ENCODE measurements at places on chromosomes 11 and 22.

- DNase-seq = no peak
Observed at GRCh38 chr22:20621162-20621561, 113.8 kb downstream of the MED15 start.

GRCh38 chr11:26276798-26277424 is 55.0 kb upstream of the ANO3 start:
- DNase-seq = peak; percentile 41

GRCh38 chr11:102527684-102528083 is 2.9 kb downstream of the MMP7 start:
- no peak for DNase-seq

DNA sequence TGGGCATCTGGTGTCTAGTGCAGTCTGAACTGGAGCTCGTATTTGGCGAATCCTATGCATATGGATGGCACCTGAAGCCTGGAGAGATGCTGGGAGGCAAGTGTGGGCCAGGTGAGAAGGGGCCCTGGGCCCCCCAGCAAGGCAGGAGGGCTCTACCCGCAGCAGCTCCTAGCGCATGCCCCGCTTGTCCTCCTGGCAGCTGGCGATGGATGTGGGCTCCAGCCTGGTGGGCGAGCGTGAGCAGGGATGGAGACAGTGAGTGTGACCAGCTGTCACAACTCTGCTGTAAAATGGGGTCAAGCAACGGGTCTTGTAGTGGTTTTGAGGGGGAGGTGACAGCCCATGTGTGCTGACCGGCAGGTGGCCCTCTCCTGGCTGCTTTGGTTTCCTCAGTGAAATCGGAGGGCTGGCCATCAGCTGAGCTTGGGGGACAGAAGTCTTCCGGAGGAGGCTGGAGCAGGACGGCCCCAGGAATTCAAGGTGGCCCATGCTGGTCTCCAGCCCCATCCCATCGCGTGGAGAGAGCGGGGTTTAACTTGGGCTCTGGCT is 12.0 kb downstream of the FRMD8 start:
- DNase-seq = no peak

DNA sequence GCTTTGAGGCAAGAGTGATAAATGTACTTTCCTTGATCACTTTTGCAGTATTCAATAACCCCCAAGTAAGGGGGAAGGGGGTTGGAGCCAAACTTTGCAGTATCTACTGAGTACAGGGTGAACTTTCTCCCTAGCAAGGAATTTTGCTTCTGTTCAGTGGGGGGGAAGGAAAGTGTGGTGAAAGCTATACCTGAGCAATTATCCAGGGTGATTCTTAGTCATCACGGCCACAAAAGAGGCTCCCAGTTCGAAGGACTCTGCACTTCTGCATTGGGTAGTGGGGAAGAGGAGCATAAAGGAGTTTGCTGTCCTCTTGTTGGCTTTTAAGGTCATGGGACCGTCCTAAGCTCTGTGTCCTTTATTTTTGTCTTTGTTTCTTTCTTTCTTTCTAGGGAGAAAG is 346.5 kb upstream of the SYN3 start:
- no peak for DNase-seq

GRCh38 chr11:97617031-97617430 is 1227.2 kb downstream of the JRKL start:
- no peak for DNase-seq

- DNase-seq = no peak
Observed at GRCh38 chr11:12930850-12931249, 78.3 kb upstream of the RASSF10 start.

GRCh38 chr22:40001800-40002577 is 7.2 kb downstream of the FAM83F start:
- DNase-seq = no peak

DNA sequence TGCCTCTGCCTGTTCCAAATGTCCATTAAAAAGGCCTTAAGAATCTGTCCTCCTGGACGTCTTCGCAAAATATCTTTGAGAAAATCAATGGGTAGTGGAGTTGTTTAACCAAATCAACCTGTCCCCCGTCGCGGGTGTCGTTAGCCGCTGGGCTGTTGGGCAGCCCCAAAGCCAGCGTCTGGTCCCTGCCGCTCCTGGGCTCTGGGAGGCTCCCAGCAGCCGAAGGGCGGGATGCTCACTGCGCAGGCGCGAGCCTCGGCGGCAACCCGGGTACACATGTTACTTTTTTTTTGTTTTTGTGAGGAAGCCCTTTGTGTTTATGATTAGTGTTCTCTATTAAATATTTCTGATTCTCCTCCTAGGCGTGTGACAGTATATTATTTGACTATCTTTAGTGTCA is 12.6 kb downstream of the MMP10 start:
- DNase-seq = no peak
